ENCODE measurements at places on chromosomes 16 and 17. TPM values are rescaled to one million over a fixed set of nuclear protein-coding genes. Genes with fewer than 3 reads are reported as not detected.

Gene FZD2
- 0.38 TPM for total RNA-seq

Gene ZFP3
- 2.0 TPM for total RNA-seq

Gene ETV4
- 20.3 TPM for total RNA-seq

Gene PYDC1
- total RNA-seq, result not detected

Gene OR2C1
- total RNA-seq, result not detected

Gene ZP2
- total RNA-seq, result not detected

Gene SNAI3
- total RNA-seq, result 0.33 TPM

Gene MMP15
- 20.5 TPM for total RNA-seq

Gene CUEDC1
- total RNA-seq, result 12.5 TPM

Gene PLXDC1
- total RNA-seq, result not detected

Gene SHCBP1
- total RNA-seq, result 23.8 TPM

Gene FBXO39
- total RNA-seq, result 5.9 TPM

Gene FOXL1
- 4.6 TPM for total RNA-seq

Gene HS3ST3A1
- total RNA-seq, result 0.10 TPM

Gene TSR1
- total RNA-seq, result 60.4 TPM

Gene INCA1
- 0.33 TPM for total RNA-seq

Gene MYCBPAP
- total RNA-seq, result 0.29 TPM

Gene CDRT15L2
- total RNA-seq, result not detected

Gene DPEP1
- 0.10 TPM for total RNA-seq

Gene B4GALNT2
- total RNA-seq, result not detected

All from vein endothelial cell (primary cell).